Activated B cell treated with CpG ODN at 0.5 μM for 24 hours (primary cell): ENCODE measurements at places on chromosomes 12 and 14. TPM values are rescaled to one million over a fixed set of nuclear protein-coding genes. Genes with fewer than 3 reads are reported as not detected.

Gene FOXG1
- total RNA-seq, result not detected in 2 replicates

Gene SCNN1A
- not detected in 2 replicates for total RNA-seq

Gene RIN3
- total RNA-seq, result 61.3 and 62.6 TPM in 2 replicates

Gene KIF21A
- total RNA-seq, result 6.1 and 7.6 TPM in 2 replicates

Gene KCNA5
- 0.42 and 0.81 TPM in 2 replicates for total RNA-seq

Gene HVCN1
- total RNA-seq, result 80.7 and 83.9 TPM in 2 replicates

Gene KRT8
- 0.33 and 0.34 TPM in 2 replicates for total RNA-seq

Gene NKX2-1
- not detected in 2 replicates for total RNA-seq

Gene RTL1
- not detected in 2 replicates for total RNA-seq

Gene SPATA7
- total RNA-seq, result 1.4 and 1.6 TPM in 2 replicates

Gene BIN2
- total RNA-seq, result 22.2 and 25.6 TPM in 2 replicates

Gene FAM216A
- total RNA-seq, result 9.7 and 9.9 TPM in 2 replicates

Gene SLC35F4
- not detected in 2 replicates for total RNA-seq

Gene LRFN5
- 0.11 TPM in 1 of 2 replicates, not detected in the other for total RNA-seq

Gene KLHL33
- 0.42 and 0.53 TPM in 2 replicates for total RNA-seq

Gene SLC39A5
- total RNA-seq, result 0.37 and 1.00 TPM in 2 replicates

Gene KRT5
- total RNA-seq, result not detected in 2 replicates

Gene GPR84
- not detected in 2 replicates for total RNA-seq

Gene FLRT2
- total RNA-seq, result not detected in 2 replicates

Gene RNASE12
- not detected in 2 replicates for total RNA-seq

Gene C12orf60
- total RNA-seq, result 0.64 and 0.69 TPM in 2 replicates

Gene DIO3
- not detected in 2 replicates for total RNA-seq

Gene OAS1
- total RNA-seq, result 27.8 and 30.6 TPM in 2 replicates

Gene GRIP1
- total RNA-seq, result 0.49 and 0.54 TPM in 2 replicates

Gene ANKS1B
- total RNA-seq, result not detected in 2 replicates

Gene OR4N5
- not detected in 2 replicates for total RNA-seq

Gene INSM2
- not detected in 2 replicates for total RNA-seq

Gene AHSA1
- 169 and 175 TPM in 2 replicates for total RNA-seq

Gene MYH6
- not detected in 2 replicates for total RNA-seq

Gene FSCB
- not detected in 2 replicates for total RNA-seq

Gene SCN8A
- 0.86 and 2.1 TPM in 2 replicates for total RNA-seq

Gene TAS2R19
- 2.9 and 4.0 TPM in 2 replicates for total RNA-seq

Gene CD69
- total RNA-seq, result 23.7 and 26.7 TPM in 2 replicates

Gene ADCY4
- total RNA-seq, result 2.3 and 2.4 TPM in 2 replicates

Gene KLRC1
- not detected in 2 replicates for total RNA-seq

Gene FAM90A1
- not detected in 2 replicates for total RNA-seq

Gene ERP27
- 3.8 and 5.4 TPM in 2 replicates for total RNA-seq

Gene TTC9
- 11.1 and 12.4 TPM in 2 replicates for total RNA-seq
